Right ventricle myocardium inferior (tissue), 1 donor: ENCODE measurements at places on chromosomes 6 and 20. TPM values are rescaled to one million over a fixed set of nuclear protein-coding genes. Genes with fewer than 3 reads are reported as not detected.

The C6orf141 gene
- not detected for total RNA-seq

GRCh38 chr20:47262365-47263013 lies 94.0 kb downstream of the ZMYND8 start:
- no peak for DNase-seq

- DNase-seq: no peak
Measured at GRCh38 chr20:35106827-35107380, 14.3 kb upstream of the TRPC4AP start.

DNA sequence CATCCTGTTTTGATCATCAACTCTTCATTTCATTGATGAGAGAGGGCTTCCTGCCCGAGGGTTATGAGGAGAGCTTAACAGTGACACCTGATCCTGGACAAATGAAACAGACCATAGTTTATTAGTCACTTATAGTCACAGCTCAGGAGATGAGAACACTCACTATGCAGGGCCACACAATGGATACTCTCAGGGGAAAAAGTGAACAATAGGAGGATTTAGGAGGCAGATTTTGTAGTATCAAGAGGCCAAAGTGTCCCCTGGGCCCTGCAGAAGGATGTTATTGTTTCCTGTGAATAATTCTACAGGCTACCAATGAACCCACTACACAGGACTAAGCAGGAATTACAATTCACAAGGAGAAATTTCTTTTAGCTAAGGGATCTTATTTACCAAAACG lies 772.8 kb upstream of the MAN1A1 start:
- no peak for DNase-seq

The NNAT gene
- 0.19 TPM for total RNA-seq

The SLC26A8 gene
- total RNA-seq: not detected

GRCh38 chr6:72418495-72418894 lies 203.4 kb upstream of the KCNQ5 start:
- no peak for DNase-seq

The TMEM244 gene
- total RNA-seq: not detected

GRCh38 chr6:43639984-43640800 lies 4.6 kb downstream of the MAD2L1BP start:
- DNase-seq: no peak

DNA sequence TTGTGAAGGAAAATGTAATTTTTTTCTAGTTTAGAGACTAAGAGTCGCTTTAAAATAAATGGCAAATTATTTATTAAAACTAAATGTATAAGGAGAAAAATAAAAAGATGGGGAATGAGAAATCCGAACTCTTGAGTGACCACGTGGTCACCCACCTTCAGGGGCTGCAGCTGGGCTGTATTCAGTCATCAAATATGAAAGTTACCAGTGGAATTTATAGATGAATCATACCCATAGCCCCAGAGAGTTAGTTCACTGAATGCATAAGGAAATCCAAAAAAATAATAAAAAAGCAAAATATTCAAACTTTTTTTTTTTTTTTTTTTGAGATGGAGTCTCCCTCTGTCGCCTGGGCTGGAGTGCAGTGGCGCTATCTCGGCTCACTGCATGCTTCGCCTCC lies 947.7 kb upstream of the ADGRB3 start:
- no peak for DNase-seq

GRCh38 chr6:89792881-89793280 lies 26.7 kb downstream of the MDN1 start:
- DNase-seq: no peak

The DEFB119 gene
- not detected for total RNA-seq

GRCh38 chr6:101534821-101535220 lies 141.3 kb downstream of the GRIK2 start:
- no peak for DNase-seq

The LY6G6D gene
- not detected for total RNA-seq

DNA sequence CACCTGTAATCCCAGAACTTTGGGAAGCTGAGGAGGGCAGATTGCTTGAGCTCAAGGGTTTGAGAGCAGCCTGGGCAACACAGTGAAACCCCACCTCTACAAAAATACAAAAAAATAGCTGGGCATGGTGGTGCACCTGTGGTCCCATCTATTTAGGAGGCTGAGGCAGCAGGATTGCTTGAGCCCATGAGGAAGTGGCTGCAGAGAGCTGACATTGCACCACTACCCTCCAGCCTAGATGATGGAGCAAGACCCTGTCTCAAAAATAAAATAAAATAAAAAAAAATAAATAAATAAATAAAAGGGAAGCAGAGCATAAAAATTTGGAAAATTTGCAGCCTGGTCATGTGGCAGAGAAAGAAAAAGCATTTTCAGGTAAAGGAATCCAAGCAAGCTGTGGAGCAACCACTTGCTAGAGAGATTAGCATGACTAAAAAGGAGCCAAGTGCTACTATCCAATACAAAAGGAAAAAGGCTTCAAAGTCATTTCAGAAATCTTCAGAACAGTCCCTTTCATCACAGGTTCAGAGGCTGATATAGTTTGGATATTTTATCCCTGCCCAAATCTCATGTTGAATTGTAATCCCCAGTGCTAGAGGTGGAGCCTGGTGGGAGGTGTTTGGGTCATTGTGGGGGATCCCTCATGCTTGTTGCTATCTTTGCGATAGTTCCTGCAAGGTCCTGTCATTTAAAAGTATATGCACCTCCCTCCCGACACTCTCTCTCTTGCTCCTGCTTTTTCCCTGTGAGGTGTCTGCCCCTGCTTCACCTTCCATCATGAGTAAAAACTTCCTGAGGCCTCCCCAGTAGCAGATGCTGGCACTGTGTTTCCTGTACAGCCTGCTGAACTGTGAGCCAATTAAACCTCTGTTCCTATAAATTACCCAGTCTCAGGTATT lies 11.2 kb upstream of the TTK start:
- peak; percentile 30 for DNase-seq

GRCh38 chr20:35587436-35587835 lies 28.2 kb upstream of the SPAG4 start:
- no peak for DNase-seq

DNA sequence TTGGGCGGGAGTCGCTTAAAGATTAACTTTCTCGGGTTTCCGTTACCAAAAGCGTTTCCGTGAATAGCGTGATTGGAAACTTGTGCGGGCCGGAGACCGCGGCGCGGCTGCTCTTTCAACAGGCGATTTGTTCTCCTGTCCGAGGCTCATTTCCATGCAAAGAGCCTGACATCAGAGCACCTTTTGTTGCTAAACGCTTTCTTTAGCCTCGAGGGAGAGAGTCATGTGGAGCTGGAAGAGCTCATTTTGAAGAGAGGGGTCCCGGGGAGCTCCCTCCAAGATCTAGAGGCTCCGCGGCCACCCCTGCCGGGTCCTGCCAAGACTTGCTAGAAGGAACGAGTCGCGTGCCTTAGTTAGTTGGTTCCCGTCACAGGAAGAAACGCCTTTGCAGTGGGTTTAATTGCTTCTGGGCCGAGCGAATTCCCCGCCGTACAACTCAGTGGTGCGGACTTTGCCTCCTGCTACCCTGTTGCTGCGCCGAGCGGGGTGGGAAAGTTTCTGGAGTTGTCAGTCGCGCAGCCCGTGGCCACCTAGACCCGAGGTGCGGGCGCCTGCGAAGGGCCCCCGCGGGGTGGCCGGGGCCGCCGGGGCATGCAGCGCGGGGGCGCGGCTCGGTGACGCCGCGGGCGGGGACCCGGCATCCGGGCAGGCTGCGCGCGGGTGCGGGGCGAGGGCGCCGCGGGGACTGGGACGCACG lies at the start of gene SASH1:
TSS of gene SASH1 (plus strand) at position 489 of the 697 bp plus-strand sequence. CDS start 230 bp downstream, outside the sequence.
- DNase-seq: peak; percentile 80

The TEAD3 gene
- total RNA-seq: 32.2 TPM

The SOX4 gene
- total RNA-seq: 7.8 TPM

The TOMM34 gene
- 10.3 TPM for total RNA-seq

GRCh38 chr20:17825960-17826843 lies 126.4 kb downstream of the BANF2 start:
- no peak for DNase-seq

DNA sequence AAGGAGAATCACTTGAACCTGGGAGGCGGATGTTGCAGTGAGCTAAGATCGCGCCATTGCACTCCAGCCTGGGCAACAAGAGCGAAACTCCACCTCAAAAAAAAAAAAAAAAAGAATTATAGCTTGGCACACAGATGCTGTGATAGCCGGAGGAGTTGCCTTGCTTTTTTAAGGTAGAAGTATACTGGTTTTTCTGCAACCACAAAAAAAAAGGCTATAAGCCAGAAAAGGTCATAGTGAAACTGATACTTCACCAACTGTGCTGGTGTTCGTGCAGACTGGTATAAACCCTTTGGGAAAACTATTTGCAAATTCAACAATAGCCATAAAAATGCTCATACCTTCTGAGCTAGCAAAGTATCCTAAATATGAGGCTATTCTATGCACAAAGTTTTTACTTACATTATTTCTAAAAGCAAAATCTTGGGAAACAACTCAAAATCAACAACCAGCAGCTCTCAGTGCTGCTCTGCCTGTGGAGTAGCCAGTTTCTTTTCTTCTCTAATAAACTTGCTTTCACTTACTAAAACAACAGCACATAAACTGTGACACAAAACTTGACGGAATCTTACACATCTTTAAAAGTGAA lies 44.0 kb downstream of the B4GALT5 start:
- DNase-seq: no peak

The HLA-DQA1 gene
- total RNA-seq: 5.3 TPM

The LY86 gene
- total RNA-seq: 1.1 TPM

DNA sequence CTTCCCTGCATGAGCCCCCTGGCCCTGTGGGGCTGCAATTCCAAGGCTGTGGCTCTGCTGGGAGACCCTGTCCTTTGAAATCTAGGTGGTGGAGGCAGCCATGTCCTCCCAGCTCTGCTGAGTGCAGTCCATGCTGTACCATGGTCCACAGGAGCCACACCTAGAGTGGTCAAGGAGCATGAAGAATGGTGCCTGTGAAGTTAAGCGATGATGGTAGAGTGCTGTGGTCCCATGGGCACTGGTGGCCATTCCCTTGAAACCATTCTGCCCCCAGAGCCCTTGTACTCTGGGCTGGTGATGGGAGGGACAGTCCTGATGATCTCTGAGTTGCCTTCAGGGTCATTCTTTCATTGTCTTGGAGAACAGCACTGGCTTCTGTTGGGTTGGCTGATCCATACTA lies 55.3 kb downstream of the EFCAB8 start:
- DNase-seq: no peak

DNA sequence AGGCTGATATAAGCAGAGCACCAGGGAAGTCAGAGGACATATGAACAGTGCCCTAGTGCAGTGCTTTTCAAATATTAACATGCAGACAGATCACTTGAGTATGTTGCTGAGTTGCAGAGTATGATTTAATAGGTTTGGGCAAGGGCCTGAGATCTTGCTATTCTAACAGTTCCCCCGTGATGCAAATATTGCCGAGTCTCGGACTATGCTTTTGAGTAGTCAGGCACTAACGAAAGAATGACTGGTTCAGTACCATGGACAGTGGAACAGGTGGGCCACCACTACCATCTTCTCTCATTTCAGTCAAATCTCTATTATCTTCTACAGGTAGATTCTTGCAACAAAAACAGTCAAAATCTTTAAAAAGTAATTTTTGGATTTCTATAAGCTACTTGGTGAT lies 3.7 kb upstream of the TMEM200A start:
- DNase-seq: no peak

The GPR63 gene
- total RNA-seq: 0.65 TPM

The FIG4 gene
- 8.4 TPM for total RNA-seq

DNA sequence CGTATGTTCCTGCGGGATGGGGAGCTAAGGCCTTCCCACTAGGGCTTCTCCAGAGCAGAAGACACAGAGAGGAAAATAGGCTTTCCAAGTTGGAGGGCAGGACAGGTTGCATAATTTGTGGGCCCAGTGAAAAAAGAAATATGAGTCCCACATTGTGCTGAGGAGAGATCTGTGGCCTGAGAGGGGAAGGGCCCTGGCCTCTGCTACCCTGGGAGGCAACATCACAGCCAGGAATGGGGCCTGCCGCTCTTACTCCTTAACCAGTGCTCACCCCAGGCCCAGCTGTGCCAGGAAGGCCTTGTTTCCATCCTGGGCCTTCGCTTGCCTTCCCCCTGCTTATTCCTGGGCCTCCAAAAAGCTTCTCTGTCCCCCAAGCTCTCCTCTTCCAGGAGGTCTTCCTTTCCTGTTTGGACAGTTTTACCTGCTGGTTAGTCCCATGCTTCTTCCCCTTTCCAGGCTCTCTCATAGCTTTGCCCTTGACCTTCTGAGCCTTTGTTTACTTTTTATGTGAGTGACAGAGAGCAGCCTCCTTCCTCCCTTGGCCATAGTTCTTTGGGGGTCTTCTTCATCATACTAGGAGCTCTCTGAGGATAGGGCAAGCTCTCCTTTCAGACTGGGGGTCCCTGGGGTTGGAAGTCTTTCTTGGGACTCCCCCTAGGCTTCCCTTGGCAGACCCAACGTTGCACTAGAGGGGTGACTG lies 26.2 kb upstream of the VEGFA start:
- DNase-seq: no peak

DNA sequence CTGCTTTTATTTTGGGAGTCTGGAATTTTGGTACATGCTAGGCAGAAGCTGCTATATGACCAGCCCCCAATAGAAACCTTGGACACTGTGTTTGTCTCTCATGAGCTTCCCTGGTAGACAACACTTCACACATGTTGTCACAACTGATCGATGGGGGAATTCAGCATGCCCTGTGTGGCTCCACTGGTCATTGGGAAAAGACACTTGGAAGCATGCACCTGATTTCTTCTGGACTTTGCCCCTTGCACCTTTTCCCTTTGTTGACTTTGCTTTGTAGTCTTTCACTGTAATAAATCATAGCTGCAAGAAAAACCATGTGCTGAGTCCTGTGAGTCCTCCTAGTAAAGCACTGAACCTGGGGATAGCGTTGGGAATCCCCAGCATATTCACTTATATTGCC lies 7.9 kb upstream of the WFDC10A start:
- DNase-seq: no peak

GRCh38 chr6:96499781-96500180 lies 21.8 kb upstream of the UFL1 start:
- DNase-seq: no peak

The CD83 gene
- 1.3 TPM for total RNA-seq

DNA sequence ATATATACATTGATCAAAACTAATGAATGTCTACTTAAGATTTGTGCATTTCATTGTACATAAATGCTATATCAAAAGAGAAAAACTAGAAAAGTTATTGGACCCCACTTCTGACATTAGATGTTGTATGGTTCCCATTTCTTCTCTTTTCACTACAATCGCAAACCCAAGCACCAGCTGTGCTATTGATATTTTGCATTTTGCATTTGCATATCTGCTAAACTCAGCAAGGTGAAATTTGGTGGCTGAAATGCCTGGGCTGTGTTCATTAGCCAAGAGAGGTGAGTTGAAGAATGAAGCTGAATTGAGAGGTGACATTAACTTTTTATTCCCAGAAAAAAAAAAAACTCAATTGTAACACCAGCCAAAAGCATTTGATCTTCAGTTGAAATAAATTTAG lies 232.1 kb upstream of the TENT5A start:
- DNase-seq: no peak

- no peak for DNase-seq
Measured at GRCh38 chr6:75333676-75334200, 49.1 kb upstream of the TMEM30A start.

The CDSN gene
- not detected for total RNA-seq

- DNase-seq: no peak
Measured at GRCh38 chr6:53266553-53267090, 82.1 kb downstream of the ELOVL5 start.

- no peak for DNase-seq
Measured at GRCh38 chr6:85464722-85465150, 14.9 kb downstream of the NT5E start.

The PACRG gene
- total RNA-seq: 7.9 TPM
